A673 (cell line): ENCODE measurements at places on chromosomes 1 and 21. TPM values are rescaled to one million over a fixed set of nuclear protein-coding genes. Genes with fewer than 3 reads are reported as not detected.

- DNase-seq: no peak
- H3K4me3 ChIP-seq: no peak overlapping the region
- H3K27me3 ChIP-seq: no peaks in the 10 kb centered on the region
- no peaks in the 10 kb centered on the region for H3K4me1 ChIP-seq
- peaks cover 97% of the 10 kb centered on the region for H3K36me3 ChIP-seq
- H3K27ac ChIP-seq: no peak overlapping the region
Observed at GRCh38 chr1:119739150-119739549, 27.4 kb downstream of the PHGDH start.

DNA sequence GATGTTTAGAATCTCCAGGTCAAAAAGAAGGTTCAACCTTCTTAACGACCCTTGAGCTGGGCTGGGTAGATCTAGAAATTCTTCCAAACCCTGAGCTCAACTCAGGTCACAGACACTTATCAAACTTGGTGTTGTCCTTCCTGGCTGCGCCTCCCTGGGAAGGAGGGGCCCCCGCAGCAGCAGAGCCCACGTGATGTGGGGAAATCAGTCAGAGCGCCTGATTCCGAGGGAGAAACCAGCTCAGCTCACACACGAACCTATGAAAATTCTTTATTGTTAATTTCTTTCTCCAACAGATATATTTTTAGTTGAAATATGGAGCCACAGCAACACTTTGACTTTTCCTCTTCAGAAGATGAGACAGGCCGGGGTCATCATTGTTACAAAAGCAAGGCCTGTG is 24.3 kb upstream of the CLSTN1 start:
- no peaks in the 10 kb centered on the region for H3K36me3 ChIP-seq
- no peaks in the 10 kb centered on the region for H3K27me3 ChIP-seq
- no peak overlapping the region for H3K4me3 ChIP-seq
- DNase-seq: no peak
- H3K27ac ChIP-seq: no peak overlapping the region

DNA sequence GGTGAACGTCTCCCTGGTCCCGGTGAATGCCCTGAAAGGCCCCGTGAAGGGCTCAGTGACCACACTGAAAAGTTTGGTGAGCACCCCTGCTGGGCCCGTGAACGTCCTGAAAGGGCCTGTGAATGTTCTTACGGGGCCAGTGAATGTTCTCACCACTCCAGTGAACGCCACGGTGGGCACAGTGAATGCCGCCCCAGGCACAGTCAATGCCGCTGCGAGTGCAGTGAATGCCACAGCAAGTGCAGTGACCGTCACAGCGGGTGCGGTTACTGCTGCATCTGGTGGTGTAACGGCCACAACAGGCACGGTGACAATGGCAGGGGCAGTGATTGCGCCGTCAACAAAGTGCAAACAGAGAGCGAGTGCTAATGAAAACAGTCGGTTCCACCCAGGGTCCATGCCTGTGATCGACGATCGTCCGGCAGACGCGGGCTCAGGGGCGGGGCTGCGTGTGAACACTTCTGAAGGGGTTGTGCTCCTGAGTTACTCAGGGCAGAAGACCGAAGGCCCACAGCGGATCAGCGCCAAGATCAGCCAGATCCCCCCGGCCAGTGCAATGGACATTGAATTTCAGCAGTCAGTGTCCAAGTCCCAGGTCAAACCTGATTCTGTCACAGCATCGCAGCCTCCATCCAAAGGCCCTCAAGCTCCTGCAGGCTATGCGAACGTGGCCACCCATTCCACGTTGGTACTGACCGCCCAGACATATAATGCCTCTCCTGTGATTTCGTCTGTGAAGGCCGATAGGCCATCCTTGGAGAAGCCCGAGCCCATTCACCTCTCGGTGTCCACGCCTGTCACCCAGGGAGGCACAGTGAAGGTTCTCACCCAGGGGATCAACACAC is 41.5 kb downstream of the ZBTB17 start:
- DNase-seq: no peak
- H3K4me1 ChIP-seq: no peaks in the 10 kb centered on the region
- no peaks in the 10 kb centered on the region for H3K27me3 ChIP-seq
- H3K27ac ChIP-seq: no peak overlapping the region

Gene NTRK1
- total RNA-seq: 3.6 and 5.1 TPM in 2 replicates

GRCh38 chr1:18077657-18078215 is 29.9 kb upstream of the IGSF21 start:
- no peak overlapping the region for H3K4me3 ChIP-seq
- H3K4me1 ChIP-seq: no peaks in the 10 kb centered on the region
- H3K27me3 ChIP-seq: no peaks in the 10 kb centered on the region
- no peaks in the 10 kb centered on the region for H3K36me3 ChIP-seq
- no peak for DNase-seq

Gene CFAP141
- total RNA-seq: not detected in 2 replicates

Gene NOL9
- 48.5 and 55.6 TPM in 2 replicates for total RNA-seq

DNA sequence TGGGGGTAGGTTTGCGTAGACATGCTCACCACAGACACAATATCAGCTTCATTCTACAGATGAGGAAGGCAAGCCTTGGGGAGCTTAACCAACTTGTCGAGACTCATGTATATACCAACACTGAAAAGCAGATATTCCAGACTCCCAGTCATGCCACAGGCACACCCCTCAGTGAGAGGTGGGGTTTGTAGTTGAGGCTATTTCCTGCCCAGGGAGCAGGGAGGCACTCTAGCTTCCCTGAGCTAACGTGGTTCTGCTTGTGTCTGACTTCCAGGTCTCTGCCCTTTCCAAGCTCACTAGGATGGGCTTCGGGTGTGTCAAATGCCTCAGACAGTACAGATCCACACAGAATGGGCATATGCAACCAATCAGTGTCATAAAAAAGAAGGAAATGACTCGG is 122.3 kb upstream of the RUNX1 start:
- no peak overlapping the region for H3K4me3 ChIP-seq
- H3K4me1 ChIP-seq: no peaks in the 10 kb centered on the region
- no peaks in the 10 kb centered on the region for H3K36me3 ChIP-seq
- H3K27me3 ChIP-seq: no peaks in the 10 kb centered on the region

Gene A3GALT2
- total RNA-seq: 0.39 TPM in 1 of 2 replicates, not detected in the other

GRCh38 chr1:50329332-50329932 is 93.8 kb downstream of the DMRTA2 start:
- no peaks in the 10 kb centered on the region for H3K4me1 ChIP-seq
- no peak overlapping the region for H3K4me3 ChIP-seq
- H3K27me3 ChIP-seq: no peaks in the 10 kb centered on the region
- no peak overlapping the region for H3K27ac ChIP-seq
- DNase-seq: no peak

Gene TMEM54
- 3.2 and 4.8 TPM in 2 replicates for total RNA-seq

Gene AQP10
- not detected in 2 replicates for total RNA-seq

GRCh38 chr1:210129092-210129491 is 103.5 kb upstream of the SERTAD4 start:
- no peaks in the 10 kb centered on the region for H3K27me3 ChIP-seq
- H3K27ac ChIP-seq: no peak overlapping the region
- H3K4me3 ChIP-seq: no peak overlapping the region
- H3K4me1 ChIP-seq: peaks cover 19% of the 10 kb centered on the region
- DNase-seq: no peak

Gene ADAM15
- 36.3 and 48.5 TPM in 2 replicates for total RNA-seq

Gene FMO3
- not detected in 2 replicates for total RNA-seq

DNA sequence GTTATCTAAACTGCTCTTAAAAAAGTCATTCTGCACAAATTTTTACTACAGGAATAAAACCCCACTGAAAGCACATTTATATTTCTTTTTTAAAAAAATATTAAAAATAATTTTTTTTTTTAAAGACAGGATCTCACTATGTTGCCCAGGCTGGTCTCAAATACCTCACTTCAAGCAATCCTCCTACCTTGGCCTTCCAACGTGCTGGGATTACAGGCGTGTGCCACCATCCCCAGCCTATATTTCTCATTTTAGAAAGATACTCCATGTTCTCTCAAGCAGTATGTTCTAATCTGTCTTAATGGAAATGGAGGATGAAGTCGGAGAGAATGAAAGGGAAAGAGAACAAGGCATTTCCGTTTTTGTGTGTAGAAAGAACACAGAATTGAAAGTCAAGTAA is 17.1 kb downstream of the USP24 start:
- no peak overlapping the region for H3K27ac ChIP-seq
- no peak overlapping the region for H3K4me3 ChIP-seq
- no peaks in the 10 kb centered on the region for H3K27me3 ChIP-seq
- no peak for DNase-seq
- H3K36me3 ChIP-seq: no peaks in the 10 kb centered on the region

DNA sequence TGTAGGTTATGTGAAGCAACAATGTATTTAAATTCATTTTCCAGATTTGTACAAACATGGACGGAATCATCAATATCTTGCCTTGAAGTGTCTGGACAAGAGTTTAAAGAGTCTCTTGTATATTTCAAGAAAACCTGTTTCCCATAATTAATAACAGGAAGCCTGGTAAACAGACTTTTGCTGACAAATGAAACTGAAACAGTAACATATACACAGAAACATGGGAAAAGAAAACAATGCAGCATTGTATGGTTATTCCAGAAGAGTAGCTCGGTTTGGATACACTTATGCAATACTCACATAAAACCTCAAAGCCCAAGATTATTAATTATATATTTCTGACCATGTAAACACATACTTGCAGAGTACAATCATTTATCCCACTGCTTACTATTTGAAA is 265.5 kb downstream of the PTPRC start:
- no peaks in the 10 kb centered on the region for H3K27me3 ChIP-seq
- H3K36me3 ChIP-seq: peaks cover 39% of the 10 kb centered on the region

DNA sequence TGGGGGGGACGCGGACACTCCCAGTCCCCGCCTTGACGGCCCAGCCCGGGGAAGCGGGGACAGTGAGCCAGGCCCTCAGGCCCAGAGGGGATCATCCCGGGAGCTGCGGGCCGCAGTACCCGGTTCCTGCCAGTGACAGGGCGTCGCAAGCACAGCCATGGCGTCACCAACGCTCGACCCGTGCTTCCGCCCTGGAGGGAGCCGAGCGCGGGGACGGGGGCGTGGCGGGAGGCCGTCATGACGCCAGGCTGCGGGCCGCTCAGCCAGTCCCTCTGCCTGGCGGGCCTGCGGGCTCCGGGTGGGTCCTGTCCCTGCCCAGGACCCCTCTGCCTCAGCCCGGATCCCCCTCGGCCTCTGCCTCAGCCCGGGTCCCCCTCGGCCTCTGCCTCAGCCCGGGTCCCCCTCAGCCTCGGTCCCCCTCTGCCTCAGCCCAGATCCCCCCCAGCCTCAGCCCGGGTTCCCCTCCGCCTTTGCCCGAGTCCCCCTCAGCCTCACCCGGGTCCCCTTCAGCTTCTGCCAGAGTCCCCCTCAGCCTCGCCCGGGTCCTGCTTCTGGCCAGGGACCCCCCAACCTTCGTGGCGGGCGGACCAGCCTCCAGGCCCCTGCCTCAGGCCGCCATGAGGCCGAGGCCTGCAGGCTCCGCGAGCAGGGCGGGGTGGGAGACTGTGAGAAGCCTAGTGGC is 2.3 kb upstream of the SLC2A5 start:
- no peaks in the 10 kb centered on the region for H3K36me3 ChIP-seq
- no peak overlapping the region for H3K4me3 ChIP-seq
- no peak for DNase-seq
- no peaks in the 10 kb centered on the region for H3K27me3 ChIP-seq

Gene PIGR
- total RNA-seq: not detected in 2 replicates

Gene S100A7A
- total RNA-seq: not detected in 2 replicates

Gene CD52
- total RNA-seq: not detected in 2 replicates

DNA sequence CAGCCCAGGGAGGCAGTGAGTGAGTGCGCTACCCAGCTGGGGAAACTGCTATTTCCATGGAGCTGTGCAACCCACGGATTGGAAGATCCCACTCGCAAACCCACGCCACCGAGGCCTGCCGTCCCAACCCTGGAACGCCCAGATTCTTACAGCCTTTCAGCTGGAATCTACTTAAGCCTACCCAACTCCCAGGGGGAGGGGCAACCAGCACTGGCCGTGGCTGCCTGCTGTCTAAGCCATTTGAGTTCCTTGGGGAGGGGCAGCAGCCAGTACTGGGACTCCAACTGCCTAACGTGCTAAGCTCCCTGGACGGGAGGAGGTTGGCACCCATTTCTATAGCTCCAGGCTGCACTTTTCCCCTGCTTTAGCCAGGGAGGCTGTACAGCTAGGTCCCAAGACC is 27.1 kb upstream of the ZNF669 start:
- no peak overlapping the region for H3K4me3 ChIP-seq
- no peaks in the 10 kb centered on the region for H3K4me1 ChIP-seq
- DNase-seq: no peak
- no peak overlapping the region for H3K27ac ChIP-seq
- no peaks in the 10 kb centered on the region for H3K27me3 ChIP-seq

- H3K4me1 ChIP-seq: peaks cover 10% of the 10 kb centered on the region
- H3K27me3 ChIP-seq: no peaks in the 10 kb centered on the region
- no peaks in the 10 kb centered on the region for H3K36me3 ChIP-seq
- no peak overlapping the region for H3K27ac ChIP-seq
- H3K4me3 ChIP-seq: no peak overlapping the region
Observed at GRCh38 chr1:87791931-87792740, 463.5 kb downstream of the LMO4 start.

- peak; percentile 77 for DNase-seq
- no peaks in the 10 kb centered on the region for H3K4me1 ChIP-seq
- H3K4me3 ChIP-seq: no peak overlapping the region
- no peaks in the 10 kb centered on the region for H3K27me3 ChIP-seq
- H3K27ac ChIP-seq: no peak overlapping the region
Observed at GRCh38 chr1:108897865-108898720, 21.3 kb downstream of the GPSM2 start.

Gene TIE1
- total RNA-seq: not detected in 2 replicates

DNA sequence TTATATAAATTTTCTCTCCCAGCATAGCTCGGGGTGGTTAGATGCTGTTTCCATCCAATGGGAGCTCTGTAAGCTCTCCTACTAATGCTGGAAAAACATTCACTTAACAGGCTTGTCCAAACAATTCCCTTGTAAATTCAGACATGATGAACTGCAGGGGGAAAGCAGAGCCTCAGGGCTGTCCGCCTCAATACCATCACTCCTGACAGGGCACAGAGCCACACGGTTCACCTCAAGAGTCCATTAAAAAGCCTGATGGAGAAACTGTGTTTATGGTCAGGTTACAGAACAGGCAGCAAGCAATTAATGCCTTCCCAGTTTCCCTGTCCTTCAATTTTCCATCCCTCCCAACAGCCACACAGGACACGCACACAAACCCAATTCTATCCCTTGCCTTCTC is 171.0 kb downstream of the BRINP2 start:
- no peaks in the 10 kb centered on the region for H3K27me3 ChIP-seq
- no peak overlapping the region for H3K4me3 ChIP-seq
- no peaks in the 10 kb centered on the region for H3K4me1 ChIP-seq
- no peak overlapping the region for H3K27ac ChIP-seq
